ENCODE measurements at places on chromosomes 7 and 10. TPM values are rescaled to one million over a fixed set of nuclear protein-coding genes. Genes with fewer than 3 reads are reported as not detected.

The ADCK2 gene
- total RNA-seq, result 21.8 TPM

- DNase-seq, result no peak
These were observed 75.1 kb downstream of the DNAH11 start for GRCh38 chr7:21617916-21618390.

The BMPER gene
- total RNA-seq, result 2.0 TPM

GRCh38 chr7:151134743-151135524 lies 32.6 kb downstream of the GBX1 start:
- no peak for DNase-seq

DNA sequence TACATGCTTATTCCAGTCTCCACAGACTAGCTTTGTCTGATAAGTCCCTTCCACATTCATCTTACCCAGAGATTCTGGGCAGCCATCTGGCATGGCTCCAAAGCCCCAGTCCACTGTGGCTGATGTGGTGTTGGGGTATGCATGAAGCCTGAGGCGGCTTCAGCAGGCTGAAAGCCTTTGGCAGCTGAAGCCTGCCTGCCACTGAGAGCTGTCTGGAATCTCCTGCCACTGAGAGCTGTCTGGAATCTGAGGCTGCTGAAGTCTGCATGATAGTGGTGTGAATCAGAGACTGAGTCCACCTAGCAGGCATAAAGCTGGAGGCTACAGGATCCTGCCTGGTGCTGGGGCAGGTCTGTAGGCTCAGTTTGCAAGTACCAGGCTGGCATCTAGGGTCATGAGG lies 87.1 kb downstream of the DYNC1I1 start:
- DNase-seq, result no peak

- DNase-seq, result no peak
These were observed 24.2 kb downstream of the UPP1 start for GRCh38 chr7:48113275-48113674.

GRCh38 chr7:105980645-105981396 lies 17.8 kb downstream of the CDHR3 start:
- no peak for DNase-seq

DNA sequence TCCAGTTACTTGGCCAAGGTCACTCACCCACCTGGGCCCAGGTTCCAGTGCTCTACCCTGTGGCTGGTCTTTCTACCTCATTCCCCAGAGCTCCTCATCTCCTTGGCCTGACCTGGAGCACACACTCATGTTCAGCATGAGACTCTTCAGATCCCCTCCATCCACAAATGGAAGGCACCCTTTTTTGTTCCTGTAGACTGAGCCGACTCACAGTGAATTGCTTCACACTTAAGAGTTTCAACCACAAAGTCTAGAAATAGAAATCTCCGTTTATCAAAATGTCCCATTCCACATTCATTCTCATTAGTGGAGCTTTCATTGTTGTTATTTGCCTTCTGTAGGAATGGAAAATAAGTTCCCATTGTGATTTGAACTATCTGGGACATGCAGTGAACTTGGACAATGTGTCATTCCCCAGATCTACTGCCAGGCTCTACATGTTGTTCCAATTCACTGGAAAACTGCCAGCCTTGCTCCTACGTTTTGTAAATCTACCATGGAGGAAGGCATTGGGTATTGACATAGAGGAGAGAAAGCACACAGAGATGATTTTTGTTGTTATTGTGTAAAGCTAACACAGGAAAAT lies 125.3 kb upstream of the CELF2 start:
- no peak for DNase-seq

- DNase-seq, result no peak
These were observed 291.7 kb downstream of the ARL4A start for GRCh38 chr7:12979181-12979580.

The APBB1IP gene
- 3.5 TPM for total RNA-seq

- DNase-seq, result no peak
These were observed 121.8 kb upstream of the SEM1 start for GRCh38 chr7:96831446-96831845.

- no peak for DNase-seq
These were observed 5.2 kb downstream of the SFMBT2 start for GRCh38 chr10:7405637-7406036.

DNA sequence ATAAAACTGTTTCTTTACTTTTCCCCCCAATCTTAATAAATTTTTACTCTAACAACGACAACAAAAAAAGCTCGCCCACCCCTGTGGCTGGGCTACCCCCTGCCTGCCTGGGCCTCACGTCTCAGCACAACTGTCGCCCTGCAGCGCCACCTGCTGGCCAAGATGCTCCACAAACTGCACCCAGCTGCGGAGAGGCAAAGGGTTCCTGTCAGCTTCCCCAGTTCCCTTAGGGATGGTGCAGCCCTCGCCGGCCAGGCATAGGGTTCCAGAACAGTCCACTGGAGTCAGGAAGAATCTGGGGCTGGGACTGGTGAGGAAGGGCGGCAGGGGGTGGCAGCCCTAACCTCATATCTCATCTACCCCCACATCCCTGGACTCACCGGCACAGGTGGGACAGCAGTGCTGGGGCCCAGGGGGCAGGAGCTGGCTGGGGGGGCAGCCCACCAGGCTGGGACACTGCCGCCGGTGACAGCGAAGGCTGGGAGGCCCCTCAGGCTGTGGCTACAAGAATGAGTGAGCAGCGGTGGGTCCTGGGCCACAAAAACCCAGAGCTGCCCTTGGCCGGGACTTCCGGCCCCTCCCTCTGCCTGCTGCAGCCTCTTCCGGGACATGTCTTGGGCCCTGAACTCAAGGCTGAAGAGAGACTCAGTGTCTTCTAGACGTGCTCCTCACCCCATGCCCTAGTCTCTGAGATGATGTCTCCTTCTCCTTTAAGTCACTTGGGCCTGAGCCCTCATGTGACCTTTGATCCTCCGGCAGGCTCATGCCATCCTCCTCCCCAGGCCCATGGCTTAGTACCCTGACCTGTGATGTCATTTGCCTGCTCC lies 21.2 kb downstream of the ATP6V1F start:
- peak; percentile 63 for DNase-seq

All from breast epithelium (tissue), 4 donors.